Upper lobe of right lung (tissue), 1 donor: ENCODE measurements at places on chromosomes 13 and 19. TPM values are rescaled to one million over a fixed set of nuclear protein-coding genes. Genes with fewer than 3 reads are reported as not detected.

GRCh38 chr13:44756276-44756810 is 180.2 kb upstream of the TSC22D1 start:
- no peaks in the 10 kb centered on the region for H3K4me1 ChIP-seq
- H3K36me3 ChIP-seq, result no peaks in the 10 kb centered on the region
- no peak overlapping the region for H3K4me3 ChIP-seq
- no peaks in the 10 kb centered on the region for H3K27me3 ChIP-seq
- DNase-seq, result no peak
- H3K27ac ChIP-seq, result no peak overlapping the region

- no peak overlapping the region for H3K4me3 ChIP-seq
- no peaks in the 10 kb centered on the region for H3K36me3 ChIP-seq
- DNase-seq, result peak; percentile 52
- H3K4me1 ChIP-seq, result no peaks in the 10 kb centered on the region
- peaks cover 23% of the 10 kb centered on the region for H3K27me3 ChIP-seq
Measured at GRCh38 chr19:32233091-32233490, 112.3 kb upstream of the ZNF507 start.

GRCh38 chr19:12834566-12834943 is at the start of gene RTBDN:
Gene RTBDN, minus strand, starts transcription at chr19:12834579. Its CDS starts 4,600 bp downstream, at chr19:12829979.
- H3K4me1 ChIP-seq, result peaks cover 13% of the 10 kb centered on the region
- peaks cover 91% of the 10 kb centered on the region for H3K27me3 ChIP-seq
- no peak for DNase-seq
- H3K4me3 ChIP-seq, result peak within 1 kb of the TSS; percentile 40

DNA sequence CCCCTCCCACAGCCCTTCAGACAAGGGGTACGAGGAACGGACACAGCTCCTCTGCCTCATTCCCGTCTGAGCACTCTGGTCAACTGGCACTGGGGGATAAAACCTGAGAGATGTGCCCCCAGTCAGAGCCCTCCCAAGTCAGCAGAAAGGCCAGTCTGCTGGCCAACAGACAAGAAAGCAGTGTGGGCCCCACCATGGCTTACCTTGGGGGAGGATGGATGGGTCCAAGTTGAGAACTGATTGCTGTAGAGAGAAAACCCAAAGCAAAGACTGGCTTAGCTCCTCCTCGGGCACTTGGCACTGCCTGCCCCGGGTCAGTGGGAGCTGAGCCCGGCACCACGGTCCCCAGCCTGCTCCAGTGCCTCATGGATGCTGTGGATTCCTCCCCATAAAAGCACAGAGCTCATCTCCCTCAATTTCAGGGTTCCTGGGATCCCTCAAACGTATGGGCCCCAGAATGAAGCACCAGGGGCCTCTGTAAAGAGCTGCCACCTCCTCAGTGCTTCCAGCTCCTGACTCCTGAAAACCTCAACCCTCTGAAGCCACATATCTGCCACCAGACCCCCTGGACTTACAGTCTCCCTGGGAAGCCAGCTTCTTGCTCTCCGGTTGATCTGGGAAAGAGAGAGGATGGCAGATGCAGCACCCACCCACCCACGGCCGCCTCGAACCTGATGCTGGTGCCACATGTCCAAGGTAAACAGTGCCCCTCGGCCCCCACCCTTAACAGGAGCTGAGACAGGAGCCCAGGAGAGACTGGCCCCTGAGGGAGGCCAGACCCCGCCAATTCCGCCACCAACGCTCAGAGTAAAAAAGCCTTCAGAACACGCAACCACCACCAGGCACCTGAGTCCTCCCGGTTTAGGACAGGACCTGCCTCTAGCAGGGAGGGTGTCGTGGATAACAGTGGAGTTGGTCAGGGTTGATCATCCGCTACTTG is 3.3 kb downstream of the KHSRP start:
- peaks cover 14% of the 10 kb centered on the region for H3K4me1 ChIP-seq
- DNase-seq, result no peak
- H3K4me3 ChIP-seq, result no peak overlapping the region
- peaks cover 61% of the 10 kb centered on the region for H3K36me3 ChIP-seq
- H3K27ac ChIP-seq, result no peak overlapping the region

DNA sequence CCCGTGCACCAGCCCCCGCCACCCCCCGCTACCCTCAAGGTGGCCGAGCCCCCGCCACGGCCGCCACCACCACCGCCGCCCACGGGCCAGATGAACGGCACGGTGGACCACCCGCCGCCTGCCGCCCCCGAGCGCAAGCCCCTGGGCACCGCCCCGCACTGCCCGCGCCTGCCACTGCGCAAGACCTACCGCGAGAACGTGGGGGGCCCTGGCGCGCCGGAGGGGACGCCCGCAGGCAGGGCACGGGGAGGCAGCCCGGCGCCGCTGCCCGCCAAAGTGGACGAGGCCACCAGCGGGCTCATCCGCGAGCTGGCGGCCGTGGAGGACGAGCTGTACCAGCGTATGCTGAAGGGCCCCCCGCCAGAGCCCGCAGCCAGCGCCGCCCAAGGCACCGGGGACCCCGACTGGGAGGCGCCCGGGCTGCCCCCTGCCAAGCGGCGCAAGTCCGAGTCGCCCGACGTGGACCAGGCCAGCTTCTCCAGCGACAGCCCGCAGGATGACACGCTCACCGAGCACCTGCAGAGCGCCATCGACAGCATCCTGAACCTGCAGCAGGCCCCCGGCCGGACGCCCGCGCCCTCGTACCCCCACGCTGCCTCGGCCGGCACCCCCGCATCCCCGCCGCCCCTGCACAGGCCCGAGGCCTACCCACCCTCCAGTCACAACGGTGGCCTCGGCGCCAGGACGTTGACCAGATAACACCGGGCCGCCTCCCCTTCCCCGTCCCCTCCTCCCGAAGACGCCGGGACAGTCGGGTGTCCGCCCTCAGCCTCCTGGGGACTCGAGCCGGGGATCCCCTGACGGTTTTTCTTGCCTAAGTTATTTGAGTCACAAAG is 11.3 kb upstream of the EHD2 start:
- no peak for DNase-seq
- peaks cover 45% of the 10 kb centered on the region for H3K36me3 ChIP-seq
- no peak overlapping the region for H3K4me3 ChIP-seq
- H3K27me3 ChIP-seq, result no peaks in the 10 kb centered on the region
- H3K4me1 ChIP-seq, result no peaks in the 10 kb centered on the region

DNA sequence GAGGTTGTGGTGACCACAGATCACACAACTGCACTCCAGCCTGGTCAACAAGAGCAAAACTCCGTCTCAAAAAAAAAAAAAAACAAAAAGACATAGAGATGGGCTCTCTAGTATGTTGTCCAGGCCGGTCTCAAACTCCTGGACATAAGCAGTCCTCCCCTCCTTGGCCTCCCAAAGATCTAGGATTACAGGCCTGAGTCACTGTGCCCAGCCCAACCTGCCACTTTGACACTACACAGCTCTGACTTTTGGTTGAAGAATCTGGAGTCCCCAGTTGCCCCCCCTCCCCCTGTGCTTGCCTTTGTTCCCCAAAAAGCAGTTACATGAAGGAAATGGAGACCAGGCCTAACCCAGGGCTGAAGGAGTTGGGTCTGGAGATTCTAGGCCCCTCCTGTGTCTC is 12.9 kb downstream of the CARM1 start:
- H3K4me3 ChIP-seq, result no peak overlapping the region
- H3K27me3 ChIP-seq, result no peaks in the 10 kb centered on the region
- no peaks in the 10 kb centered on the region for H3K36me3 ChIP-seq
- no peak for DNase-seq
- no peak overlapping the region for H3K27ac ChIP-seq
- H3K4me1 ChIP-seq, result peaks cover 2% of the 10 kb centered on the region

- DNase-seq, result no peak
- peaks cover 13% of the 10 kb centered on the region for H3K27me3 ChIP-seq
- peaks cover 8% of the 10 kb centered on the region for H3K4me1 ChIP-seq
- H3K36me3 ChIP-seq, result peaks cover 27% of the 10 kb centered on the region
- no peak overlapping the region for H3K4me3 ChIP-seq
- H3K27ac ChIP-seq, result no peak overlapping the region
Measured at GRCh38 chr19:991174-991931, 7.2 kb downstream of the WDR18 start.

- H3K27me3 ChIP-seq, result no peaks in the 10 kb centered on the region
- no peak overlapping the region for H3K27ac ChIP-seq
- H3K4me3 ChIP-seq, result no peak overlapping the region
- no peak for DNase-seq
- H3K36me3 ChIP-seq, result no peaks in the 10 kb centered on the region
- H3K4me1 ChIP-seq, result no peaks in the 10 kb centered on the region
Measured at GRCh38 chr13:109933476-109933875, 147.1 kb upstream of the IRS2 start.

DNA sequence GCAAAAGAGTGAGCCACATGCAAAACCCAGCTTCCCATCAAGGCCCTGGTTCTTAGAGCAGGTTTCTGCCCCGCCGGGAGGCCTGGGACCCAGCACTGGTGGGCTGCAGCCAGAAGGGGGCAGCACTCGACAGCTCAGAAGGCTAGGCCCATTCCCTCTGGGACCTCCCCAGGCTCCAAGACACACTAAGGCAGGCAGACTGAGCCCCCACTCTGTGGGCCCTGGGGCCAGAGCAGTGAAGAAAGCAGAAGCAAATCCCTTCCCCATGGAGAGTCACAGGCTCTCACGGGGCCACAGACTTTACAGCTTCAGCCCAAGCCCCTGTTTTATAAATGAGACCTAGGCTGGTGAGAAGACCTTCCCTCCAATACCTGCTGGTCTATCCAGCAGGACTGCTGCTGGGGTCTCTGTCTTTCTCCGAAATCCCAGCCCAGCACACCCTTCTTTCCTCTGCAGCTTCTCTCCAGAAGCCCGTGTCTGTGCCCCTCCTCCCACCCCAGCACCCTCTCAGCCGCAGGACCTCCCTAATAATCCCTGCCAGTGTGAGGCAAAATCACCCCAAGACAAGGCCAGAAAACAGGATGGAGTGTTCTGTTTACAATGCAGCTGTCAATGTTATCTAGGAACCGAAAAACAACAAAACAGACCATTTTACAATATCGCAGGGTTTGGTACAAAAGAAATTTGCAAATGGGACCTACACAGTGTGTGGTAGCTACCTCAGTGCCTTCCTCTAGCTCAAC is 109.3 kb downstream of the ABCC4 start:
- H3K27ac ChIP-seq, result no peak overlapping the region
- peaks cover 6% of the 10 kb centered on the region for H3K4me1 ChIP-seq
- H3K4me3 ChIP-seq, result no peak overlapping the region
- H3K36me3 ChIP-seq, result peaks cover 9% of the 10 kb centered on the region
- H3K27me3 ChIP-seq, result no peaks in the 10 kb centered on the region
- peak; percentile 88 for DNase-seq

ACER1 gene
- total RNA-seq, result not detected

P2RY11 gene
- 13.5 TPM for total RNA-seq

MAP4K1 gene
- 12.1 TPM for total RNA-seq
